Prostate gland (tissue), 2 donors: ENCODE measurements at places on chromosomes 2 and 18.
A peak's percentile ranks its signal among the peaks of the same experiment; 100 is the strongest.

GRCh38 chr2:9032536-9033255 is 29.2 kb upstream of the MBOAT2 start:
- H3K27ac ChIP-seq: no peak overlapping the region
- no peaks in the 10 kb centered on the region for H3K27me3 ChIP-seq
- H3K36me3 ChIP-seq: no peaks in the 10 kb centered on the region
- no peak for DNase-seq

DNA sequence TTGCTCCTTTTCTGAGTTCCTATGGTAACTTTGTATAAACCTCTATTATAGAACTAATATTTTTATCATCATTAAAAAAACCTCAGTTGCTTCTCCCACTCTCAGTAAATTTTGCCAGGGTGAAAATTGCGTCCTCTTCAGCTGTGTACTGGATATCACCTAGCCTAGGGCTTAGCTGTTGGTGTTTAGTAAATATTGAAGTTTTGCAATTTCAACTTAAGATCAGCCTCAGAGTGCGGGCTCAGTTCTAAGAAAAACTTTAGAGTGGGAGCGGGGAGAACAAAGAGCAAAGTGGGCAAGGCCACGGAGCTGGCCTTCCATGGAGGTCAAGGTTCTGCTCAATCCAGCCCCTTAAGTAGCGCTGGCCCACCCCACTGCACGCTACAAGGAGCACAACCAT is 488.3 kb upstream of the SPRED2 start:
- H3K27me3 ChIP-seq: no peaks in the 10 kb centered on the region
- DNase-seq: no peak
- no peaks in the 10 kb centered on the region for H3K4me1 ChIP-seq
- H3K27ac ChIP-seq: no peak overlapping the region

DNA sequence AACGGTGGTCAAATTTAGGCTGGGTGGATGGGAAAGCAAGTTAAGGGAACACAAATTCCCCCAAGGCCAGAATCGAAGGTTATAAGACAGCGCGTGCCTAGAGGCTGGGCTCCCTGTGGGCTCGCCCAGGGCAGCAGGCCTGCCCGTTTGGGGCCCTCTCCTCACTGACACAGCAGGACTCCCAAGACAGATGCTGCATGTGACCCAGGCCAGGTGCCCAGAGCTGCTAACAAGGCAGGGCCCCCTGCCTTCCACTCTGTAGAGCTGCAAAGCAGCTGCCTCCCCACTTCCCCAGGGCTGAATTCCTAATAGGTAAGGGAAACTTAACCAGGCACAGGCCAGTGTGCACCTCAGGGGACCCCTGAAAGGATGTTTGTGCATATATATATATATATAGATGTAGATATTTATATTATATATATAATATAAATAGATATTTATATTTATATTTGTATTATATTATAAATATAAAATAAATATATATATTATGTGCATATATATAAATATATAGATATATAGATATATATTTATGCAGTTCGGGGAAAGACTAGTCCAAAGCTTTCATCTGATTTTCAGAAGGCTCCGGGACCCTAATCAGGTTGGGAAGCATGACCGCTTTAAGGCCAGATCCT is 43.7 kb downstream of the TMEM37 start:
- H3K36me3 ChIP-seq: no peaks in the 10 kb centered on the region
- no peaks in the 10 kb centered on the region for H3K4me1 ChIP-seq
- H3K27ac ChIP-seq: no peak overlapping the region
- H3K27me3 ChIP-seq: no peaks in the 10 kb centered on the region

GRCh38 chr2:236127010-236127409 is 41.2 kb downstream of the GBX2 start:
- no peaks in the 10 kb centered on the region for H3K4me1 ChIP-seq
- H3K36me3 ChIP-seq: no peaks in the 10 kb centered on the region
- no peak overlapping the region for H3K27ac ChIP-seq
- no peak for DNase-seq

GRCh38 chr2:186130748-186131641 is 355.1 kb upstream of the ZC3H15 start:
- no peak overlapping the region for H3K4me3 ChIP-seq
- no peak overlapping the region for H3K27ac ChIP-seq
- DNase-seq: no peak
- H3K36me3 ChIP-seq: no peaks in the 10 kb centered on the region

- H3K4me1 ChIP-seq: no peaks in the 10 kb centered on the region
- H3K4me3 ChIP-seq: no peak overlapping the region
- no peak overlapping the region for H3K27ac ChIP-seq
These were observed 73.6 kb upstream of the NCK2 start for GRCh38 chr2:105671156-105671555.

- H3K27ac ChIP-seq: no peak overlapping the region
- H3K27me3 ChIP-seq: no peaks in the 10 kb centered on the region
- no peak overlapping the region for H3K4me3 ChIP-seq
- DNase-seq: no peak
- no peaks in the 10 kb centered on the region for H3K4me1 ChIP-seq
These were observed 566.2 kb downstream of the GALR1 start for GRCh38 chr18:77815666-77816338.

GRCh38 chr2:119536211-119536610 is 8.0 kb upstream of the CFAP221 start:
- no peak overlapping the region for H3K4me3 ChIP-seq
- no peaks in the 10 kb centered on the region for H3K36me3 ChIP-seq
- H3K4me1 ChIP-seq: no peaks in the 10 kb centered on the region
- no peaks in the 10 kb centered on the region for H3K27me3 ChIP-seq
- no peak overlapping the region for H3K27ac ChIP-seq
- no peak for DNase-seq

GRCh38 chr2:222518570-222519381 is 94.4 kb downstream of the SGPP2 start:
- no peak overlapping the region for H3K27ac ChIP-seq
- no peaks in the 10 kb centered on the region for H3K4me1 ChIP-seq
- no peak overlapping the region for H3K4me3 ChIP-seq
- DNase-seq: peak; percentile 27

DNA sequence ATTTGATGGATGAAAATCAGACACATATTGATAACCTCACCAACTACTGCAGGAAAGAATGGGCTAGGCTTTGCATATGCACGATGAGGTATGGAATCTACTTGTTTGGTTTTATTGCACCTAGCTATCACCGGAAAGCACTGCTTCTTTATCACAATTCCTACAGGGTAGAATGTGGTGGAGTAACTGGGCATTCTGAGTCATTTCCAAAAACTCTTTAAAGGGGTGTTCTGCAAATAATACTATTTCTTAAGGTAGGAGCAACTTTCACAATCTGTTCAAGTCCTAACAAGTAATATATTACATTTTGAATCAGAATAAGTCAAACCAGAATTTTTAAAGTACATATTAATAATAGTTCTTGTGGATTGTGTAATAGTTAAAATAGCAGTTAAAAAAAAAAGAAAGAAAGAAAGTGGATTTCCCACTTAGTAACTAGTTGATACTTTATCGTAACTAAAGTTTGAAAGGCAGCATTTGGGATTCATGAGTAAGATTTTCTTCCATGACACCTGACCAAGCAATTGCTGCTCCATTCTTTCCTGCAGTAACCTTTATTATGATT is 40.5 kb downstream of the INO80C start:
- H3K27me3 ChIP-seq: no peaks in the 10 kb centered on the region
- DNase-seq: no peak
- no peaks in the 10 kb centered on the region for H3K36me3 ChIP-seq

GRCh38 chr2:195451160-195451559 is 205.9 kb upstream of the SLC39A10 start:
- no peak overlapping the region for H3K4me3 ChIP-seq
- no peaks in the 10 kb centered on the region for H3K4me1 ChIP-seq
- H3K36me3 ChIP-seq: no peaks in the 10 kb centered on the region
- no peak for DNase-seq
- H3K27ac ChIP-seq: no peak overlapping the region

DNA sequence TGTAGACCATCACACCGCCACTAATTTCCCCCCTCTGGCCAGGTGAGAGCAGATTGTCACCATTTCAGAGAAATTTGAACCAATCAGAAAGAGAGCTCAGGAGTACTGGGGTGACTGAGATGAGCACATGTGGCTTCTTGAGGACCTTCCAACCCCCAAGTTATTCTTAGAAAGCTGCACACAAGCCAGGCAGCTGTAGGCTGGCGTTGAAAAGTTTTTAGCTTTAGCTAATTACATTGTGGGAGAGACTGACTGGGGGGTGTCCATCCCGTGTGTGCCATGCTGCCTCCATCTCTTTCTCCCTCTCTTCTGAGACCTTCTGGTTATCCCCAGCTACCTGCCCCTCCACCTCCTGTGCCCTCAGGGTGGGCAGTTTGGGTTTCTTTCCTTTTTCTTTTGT is 154.0 kb downstream of the AGAP1 start:
- H3K27me3 ChIP-seq: no peaks in the 10 kb centered on the region
- no peak for DNase-seq
- H3K4me3 ChIP-seq: no peak overlapping the region
- H3K36me3 ChIP-seq: no peaks in the 10 kb centered on the region

DNA sequence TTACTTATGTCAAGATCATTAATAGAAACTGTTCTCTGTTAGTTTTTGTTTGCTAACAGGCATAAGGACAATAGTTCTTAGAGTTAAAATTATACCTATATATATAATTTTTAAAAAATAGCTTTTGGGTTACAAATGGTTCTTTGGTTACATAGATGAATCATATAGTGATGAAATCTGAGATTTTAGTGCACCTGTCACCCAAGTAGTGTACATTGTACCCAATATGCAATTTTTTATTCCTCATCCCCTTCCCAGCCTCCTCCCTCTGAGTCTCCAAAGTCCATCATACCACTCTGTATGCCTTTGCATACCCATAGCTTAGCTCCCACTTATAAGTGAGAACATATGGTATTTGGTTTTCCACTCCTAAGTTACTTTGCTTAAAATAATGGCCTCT is 26.4 kb downstream of the SLC4A1AP start:
- H3K4me1 ChIP-seq: no peaks in the 10 kb centered on the region
- no peaks in the 10 kb centered on the region for H3K36me3 ChIP-seq
- no peak overlapping the region for H3K27ac ChIP-seq

GRCh38 chr2:64423303-64423702 is 30.7 kb upstream of the LGALSL start:
- no peaks in the 10 kb centered on the region for H3K36me3 ChIP-seq
- H3K4me1 ChIP-seq: no peaks in the 10 kb centered on the region
- DNase-seq: no peak
- no peak overlapping the region for H3K27ac ChIP-seq
- H3K27me3 ChIP-seq: no peaks in the 10 kb centered on the region
- no peak overlapping the region for H3K4me3 ChIP-seq

DNA sequence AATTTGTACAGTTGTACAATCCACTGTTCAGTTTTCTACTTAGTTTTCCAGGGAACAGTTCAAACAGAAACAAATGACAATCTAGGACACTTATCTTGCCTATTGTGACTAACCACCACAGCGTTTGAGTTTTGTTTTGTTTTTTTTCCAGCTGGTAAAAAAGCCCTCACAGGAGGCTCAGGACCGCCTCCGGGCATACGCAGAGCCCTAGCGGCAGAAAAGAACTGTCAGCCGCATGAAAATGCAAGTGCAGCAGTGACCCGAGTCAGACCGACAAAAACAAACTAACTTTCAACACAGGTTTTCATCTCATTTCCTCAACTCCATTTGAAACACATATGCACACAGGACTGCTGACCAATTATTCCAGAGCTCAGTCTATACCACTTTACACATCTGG is 68.6 kb downstream of the STEAP3 start:
- DNase-seq: no peak
- peak overlapping the region; percentile 8 for H3K27ac ChIP-seq
- peaks cover 8% of the 10 kb centered on the region for H3K4me1 ChIP-seq

GRCh38 chr2:191877875-191878274 is 31.0 kb upstream of the CAVIN2 start:
- H3K27me3 ChIP-seq: no peaks in the 10 kb centered on the region
- no peak for DNase-seq
- no peak overlapping the region for H3K4me3 ChIP-seq
- H3K36me3 ChIP-seq: no peaks in the 10 kb centered on the region
